HL-60 (cell line): ENCODE measurements at places on chromosomes 7 and 10.

GRCh38 chr7:141397236-141398163 lies 153.7 kb upstream of the AGK start:
- no peak for DNase-seq

DNA sequence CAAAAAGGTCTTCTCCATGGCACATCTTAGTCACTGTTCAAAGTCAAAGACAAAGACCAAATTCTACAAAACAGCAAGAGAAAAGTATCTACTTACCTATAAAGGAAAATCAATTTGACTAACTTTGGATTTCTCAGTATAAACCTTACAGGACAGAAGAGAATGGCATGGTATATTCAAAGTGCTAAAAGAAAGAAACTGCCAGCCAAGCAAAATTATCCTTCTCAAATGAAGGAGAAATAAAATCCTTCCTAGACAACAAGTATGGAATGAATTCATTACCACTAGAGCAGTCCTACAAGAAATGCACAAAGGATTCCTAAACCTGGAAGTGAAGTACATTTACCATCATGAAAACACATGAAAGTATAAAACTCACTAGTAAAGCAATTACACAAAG lies 235.5 kb downstream of the STK31 start:
- DNase-seq = no peak

- peak; percentile 39 for DNase-seq
These were observed 3.2 kb upstream of the CREB5 start for GRCh38 chr7:28408960-28409715.

GRCh38 chr7:130135208-130136205 lies 65.2 kb downstream of the KLHDC10 start:
- DNase-seq = no peak

DNA sequence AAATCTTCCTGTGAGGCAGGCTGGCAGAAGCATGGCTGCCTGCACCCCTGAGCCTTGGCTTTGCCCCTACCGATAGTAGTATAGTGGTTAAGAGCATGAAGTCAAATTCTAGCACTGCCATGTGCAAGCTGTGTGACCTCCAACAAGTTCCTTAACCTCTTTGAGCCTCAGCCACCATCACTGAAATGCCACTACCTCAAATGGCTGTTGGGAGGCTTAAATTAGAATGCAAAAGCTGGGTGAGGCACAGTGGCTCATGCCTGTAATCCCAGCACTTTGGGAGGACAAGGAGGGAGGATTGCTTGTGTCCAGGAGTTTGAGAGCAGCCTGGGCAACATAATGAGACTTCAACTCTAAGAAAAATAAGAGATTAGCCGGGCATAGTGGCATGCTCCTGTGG lies 8.4 kb downstream of the SFRP5 start:
- no peak for DNase-seq

GRCh38 chr7:108193594-108194498 lies 63.7 kb upstream of the LAMB4 start:
- no peak for DNase-seq

- no peak for DNase-seq
These were observed 271.0 kb downstream of the POU6F2 start for GRCh38 chr7:39248692-39249090.

GRCh38 chr10:79179164-79179956 lies 110.6 kb downstream of the ZMIZ1 start:
- no peak for DNase-seq

DNA sequence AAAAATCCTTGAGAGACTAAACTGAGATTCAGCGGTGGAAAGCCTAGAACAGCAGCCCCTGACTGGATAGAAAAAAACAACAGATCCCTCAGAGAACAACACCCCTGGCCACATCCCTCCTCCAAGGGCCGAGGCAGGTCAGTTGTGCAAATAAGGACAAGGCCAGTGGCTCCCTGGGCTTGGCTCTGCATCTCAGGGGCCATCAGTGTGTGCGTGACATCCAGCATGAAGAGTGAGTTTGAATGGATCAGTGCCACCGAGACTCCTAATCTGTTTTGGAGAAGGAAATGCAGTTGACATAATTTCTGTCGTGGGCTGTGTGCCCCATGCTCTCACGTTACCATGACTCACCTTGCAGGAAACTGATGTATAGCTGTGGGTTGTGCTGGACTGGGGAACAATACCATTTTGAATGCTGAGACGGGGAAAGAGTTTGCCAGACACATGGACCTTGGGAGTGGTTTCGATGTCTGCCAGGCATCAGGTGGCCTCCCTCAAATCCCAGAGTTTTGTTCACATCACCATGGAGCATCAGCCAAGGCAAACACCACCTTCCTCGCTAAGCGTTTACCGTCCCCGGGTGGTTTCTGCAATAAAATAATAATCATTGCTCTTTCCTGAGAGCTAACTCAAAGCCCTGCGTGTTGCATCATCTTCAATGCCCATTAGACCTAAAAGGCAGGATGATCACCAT lies 153.2 kb upstream of the FZD8 start:
- no peak for DNase-seq

DNA sequence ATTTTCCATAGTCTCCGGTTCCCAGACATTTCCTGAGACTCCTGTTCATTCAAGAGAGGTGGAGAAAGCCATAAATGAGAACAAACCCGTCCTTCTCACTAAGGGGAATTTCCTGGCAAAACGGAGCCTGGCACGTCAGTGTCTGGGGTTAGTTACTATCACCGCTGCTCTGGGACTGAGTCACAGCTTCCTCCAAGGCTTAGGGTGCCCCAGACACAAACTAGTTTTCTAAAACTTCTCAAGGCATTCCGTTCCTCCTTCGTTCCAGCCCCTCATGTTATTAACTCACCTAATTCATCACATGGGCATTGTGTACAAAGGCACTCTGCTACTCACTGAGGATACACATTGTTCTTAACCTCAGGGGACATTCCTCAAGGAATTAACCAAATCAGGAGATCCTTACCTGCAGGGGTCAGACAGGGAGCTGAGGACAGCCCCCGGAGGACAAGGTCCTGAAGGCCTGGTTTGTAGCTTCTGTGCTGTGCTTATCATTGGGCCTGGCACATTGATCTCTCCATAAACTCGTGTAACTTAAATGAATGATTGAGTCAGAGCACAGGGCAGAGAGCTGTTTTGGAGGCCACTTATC lies 103.0 kb upstream of the KLF6 start:
- DNase-seq = no peak
